Activated CD4-positive, alpha-beta T cell treated with anti-CD3 and anti-CD28 coated beads for 1 hour (primary cell): ENCODE measurements at places on chromosomes 1 and 21.

- DNase-seq: no peak
Measured at GRCh38 chr1:184881941-184882913, 92.1 kb downstream of the NIBAN1 start.

DNA sequence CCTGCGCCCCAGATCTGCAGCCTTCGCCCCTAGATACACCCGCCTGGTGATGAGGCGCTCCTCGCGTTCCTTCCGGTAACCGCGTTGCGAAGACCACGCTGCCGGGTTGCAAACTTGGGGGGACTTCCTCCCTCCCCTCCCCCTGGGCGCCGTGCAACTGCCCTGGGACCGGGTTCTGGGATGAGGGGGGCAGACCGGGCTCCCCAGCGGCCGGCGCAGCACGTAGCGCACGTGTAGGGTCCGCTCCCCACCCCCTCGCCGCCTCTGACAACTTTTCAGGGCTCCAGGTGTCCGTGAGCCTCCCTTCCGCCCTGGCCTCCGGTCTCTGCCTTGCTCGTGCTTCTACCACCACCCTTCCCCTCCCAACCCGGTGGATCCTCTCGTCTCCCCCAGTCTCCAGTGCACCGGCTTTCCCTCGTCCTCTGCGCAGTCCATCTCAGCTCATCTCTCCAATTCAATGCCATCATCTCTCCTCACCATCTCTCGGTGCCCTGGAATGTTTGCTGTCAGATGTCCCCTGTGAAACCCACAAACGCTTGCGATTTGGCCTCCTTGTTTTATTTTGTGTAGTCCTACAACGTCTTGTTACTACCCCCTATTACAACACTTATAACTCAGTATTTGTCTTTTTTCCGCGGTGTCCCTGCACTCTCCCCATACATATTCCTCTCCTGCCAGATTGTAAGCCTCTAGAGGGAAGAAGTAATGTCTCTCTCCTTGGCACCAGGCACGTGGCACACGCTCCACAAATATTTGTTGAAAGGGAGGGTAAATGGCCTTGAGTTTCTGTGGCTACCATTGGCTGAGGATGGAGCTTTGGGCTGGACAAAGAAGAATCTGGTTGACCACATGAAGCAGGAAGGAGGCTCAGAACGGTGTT lies 782 bp downstream of the PCAT6 start:
- DNase-seq: no peak

- DNase-seq: no peak
Measured at GRCh38 chr1:22755641-22756040, 45.0 kb downstream of the EPHB2 start.

DNA sequence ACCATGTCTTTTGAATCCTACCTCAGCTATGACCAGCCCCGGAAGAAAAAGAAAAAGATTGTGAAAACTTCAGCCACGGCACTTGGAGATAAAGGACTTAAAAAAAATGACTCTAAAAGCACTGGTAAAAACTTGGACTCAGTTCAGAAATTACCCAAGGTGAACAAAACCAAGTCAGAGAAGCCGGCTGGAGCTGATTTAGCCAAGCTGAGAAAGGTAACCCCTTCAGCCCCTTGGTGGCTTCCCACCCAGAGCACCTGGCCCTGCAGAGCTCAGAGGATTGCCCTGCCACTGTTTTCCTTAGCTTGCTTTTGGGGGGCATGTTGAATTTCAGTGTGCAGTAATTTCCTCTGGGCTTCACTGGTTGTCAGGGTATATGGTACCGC lies 8.5 kb downstream of the ELOA start:
- DNase-seq: no peak

DNA sequence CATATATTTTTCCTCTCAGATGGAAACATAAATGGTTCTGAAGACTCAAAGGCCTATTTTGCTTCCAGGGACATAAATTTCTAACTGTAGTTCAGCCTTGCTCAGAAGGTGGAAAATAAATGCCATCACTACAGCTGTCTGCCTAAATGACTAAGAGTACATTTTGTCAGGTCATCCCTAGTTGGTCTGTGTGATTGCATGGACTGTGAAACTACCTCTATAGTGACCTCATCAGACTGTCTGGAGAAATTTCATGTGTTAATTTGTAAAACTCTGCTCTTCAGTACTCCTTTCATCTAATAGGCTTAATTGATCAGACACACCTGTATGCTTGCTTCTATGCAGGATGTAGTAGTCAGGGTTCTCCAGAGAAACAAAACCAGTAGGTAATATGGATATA lies 886.9 kb downstream of the AMY1C start:
- DNase-seq: no peak

DNA sequence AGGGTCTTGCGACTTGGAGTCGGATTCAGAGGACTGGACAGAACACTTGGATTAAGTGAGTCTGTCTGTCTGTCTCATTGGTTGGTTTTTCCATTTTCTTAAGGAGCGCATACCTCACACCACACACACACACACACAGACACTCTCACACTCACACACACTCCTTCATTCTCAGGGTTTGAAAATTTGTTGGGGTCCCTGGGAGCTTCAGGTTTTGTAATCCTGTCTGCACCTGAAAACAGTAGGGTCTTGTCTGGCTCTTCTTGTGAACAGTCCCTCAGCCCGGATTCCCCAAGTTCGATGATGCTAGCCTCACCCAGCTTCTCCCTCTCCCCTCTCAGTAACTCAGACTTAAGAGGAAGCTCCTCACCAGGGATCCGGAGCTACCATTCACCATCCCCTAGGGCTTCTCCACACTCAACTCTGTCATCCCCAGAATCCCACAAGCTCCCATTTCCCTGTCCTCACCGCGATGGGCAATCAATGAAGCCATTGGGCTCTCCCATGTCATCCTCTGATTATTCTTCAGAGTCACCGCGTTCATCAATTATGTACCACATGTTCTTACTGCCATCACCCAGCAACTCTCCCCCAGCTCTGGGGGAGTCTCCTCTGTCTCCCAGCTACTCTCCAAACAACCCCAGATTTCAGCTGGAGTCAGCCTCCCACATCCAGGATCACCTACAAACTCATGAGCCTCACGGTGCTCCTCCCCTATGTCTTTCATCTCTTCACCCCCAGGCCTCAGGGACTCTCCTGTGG lies 1530.9 kb upstream of the TPTE start:
- no peak for DNase-seq

GRCh38 chr1:175840787-175841186 lies 97.4 kb upstream of the TNR start:
- DNase-seq: no peak

DNA sequence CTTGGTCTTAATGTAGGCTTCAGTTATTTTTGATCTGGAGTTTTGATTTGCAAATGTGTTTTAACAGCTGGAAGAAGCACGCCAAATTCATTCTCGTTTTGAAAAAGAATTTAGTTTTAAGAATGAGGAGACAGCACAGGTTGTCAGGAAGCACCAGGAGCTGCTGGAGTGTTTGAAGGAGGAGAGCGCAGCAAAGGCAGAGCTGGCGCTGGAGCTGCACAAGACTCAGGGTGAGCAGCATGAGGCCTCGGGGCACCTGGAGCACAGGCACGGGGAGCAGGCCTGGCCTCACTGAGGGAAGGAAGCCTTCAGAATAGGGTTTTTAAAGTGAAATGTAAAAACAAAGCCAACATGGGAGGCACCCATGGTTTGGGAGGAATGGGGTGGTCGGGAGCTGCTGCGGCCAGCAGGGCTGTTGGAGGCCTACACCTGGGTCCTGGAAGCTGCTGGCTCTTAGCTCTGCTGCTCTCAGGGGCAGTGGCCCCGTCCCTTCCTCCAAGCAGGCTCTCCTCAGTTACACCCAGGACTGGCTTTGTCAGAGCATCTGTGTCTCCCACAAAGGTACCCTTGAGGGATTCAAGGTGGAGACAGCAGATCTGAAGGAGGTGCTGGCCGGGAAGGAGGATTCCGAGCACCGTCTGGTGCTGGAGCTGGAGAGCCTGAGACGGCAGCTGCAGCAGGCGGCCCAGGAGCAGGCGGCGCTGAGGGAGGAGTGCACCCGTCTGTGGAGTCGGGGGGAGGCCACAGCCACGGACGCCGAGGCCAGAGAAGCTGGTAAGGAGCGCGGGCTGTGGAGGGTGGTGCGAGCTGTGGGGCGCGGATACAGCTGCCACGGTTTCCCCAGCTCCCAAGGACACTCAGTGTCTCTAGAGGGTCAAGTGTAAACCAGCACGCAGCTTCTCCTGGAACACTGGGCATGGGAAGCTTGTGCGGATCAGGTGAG lies 66.9 kb downstream of the PCNT start:
- no peak for DNase-seq

DNA sequence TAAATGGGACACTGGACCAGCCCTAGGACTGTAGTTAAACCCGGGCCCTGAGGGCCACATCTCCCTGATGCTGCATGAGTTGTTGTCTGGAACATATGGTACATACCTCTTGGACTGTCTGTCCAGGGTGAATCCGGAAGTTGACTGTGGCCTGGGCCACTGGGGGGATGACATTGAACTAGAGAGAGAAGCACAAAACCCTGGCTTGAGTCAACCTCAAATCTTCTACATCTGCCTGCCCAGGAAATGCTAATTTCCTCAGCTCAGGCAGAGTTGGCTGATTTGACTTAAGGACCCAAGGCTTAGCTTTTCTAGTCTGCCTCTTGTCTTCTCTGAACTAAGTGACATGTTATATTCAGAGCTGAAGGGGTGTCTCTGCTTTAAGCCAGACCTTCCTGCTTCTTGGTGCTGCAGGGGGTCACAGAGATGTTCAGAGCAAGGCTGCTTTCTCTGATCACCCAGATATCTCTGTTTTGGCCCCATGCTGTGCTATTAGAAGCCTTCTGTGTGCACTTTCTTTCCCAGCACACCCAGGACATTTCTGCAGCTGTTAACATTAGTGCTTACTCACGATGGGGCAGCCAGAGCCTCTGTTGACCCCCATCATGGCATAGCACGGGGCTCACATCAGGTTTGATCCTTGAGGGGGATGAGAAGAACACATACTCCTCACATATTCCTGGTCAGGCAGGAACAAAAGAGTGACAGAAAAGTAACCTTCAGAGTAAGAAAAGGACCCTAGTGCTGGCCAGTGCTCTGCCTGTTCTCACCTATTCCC lies 9.6 kb downstream of the PM20D1 start:
- DNase-seq: no peak

DNA sequence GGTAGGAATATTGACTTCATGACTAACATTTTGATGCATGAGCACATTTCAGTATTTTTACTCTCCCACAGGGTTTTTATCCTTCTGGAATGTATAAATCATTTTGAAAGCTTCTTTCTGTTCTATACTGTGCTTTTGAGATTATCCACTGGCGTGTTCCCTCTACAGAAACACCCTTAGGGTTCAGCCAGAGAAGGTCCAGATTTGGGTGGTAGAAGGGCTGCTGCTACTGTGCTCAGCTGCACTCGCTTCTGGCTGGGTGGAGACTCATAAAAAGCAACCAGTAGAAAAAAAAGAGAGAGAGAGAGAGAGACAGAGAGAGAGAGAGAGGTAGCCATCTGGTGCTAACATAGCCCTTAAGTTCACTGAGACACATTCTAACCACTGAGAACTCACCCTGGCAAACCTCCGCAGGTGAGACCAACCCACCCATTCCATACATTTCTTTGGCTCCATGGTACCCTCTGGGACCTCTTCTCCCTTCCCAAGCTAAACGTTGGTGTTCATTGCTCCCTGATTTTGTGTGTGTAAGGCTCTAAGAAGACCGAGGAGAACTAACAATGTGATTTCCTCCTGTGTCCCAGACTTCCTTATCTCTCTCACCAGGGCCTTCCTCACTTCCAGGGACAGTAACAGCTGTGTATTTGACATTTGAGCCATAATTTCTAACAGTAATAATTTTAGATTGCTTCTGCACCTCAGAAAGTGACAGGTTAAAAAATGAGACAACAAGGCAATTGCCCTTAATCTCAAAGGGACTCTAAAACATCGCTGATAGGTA lies 7.2 kb downstream of the APCS start:
- DNase-seq: no peak

DNA sequence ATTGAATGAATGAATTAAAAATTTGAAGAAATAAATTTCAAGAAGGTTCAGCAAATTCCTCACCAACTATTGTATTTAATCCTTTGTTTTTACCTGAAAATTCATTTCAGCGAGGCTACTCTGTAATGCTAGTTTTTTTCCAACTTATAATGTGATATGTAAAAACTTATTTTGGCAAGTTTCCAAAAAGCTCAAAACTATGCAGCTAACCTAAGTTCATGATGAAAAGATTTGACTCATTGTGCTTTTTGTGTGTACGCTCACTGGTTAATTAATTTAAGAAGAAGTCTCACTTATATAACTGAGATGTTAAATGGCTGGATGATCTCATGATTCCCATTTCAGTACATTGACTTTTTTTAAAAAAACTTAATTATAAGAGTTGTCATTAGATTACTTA lies 196.0 kb upstream of the SAMSN1 start:
- DNase-seq: no peak

GRCh38 chr1:225657462-225657989 lies 4.6 kb upstream of the ENAH start:
- no peak for DNase-seq

DNA sequence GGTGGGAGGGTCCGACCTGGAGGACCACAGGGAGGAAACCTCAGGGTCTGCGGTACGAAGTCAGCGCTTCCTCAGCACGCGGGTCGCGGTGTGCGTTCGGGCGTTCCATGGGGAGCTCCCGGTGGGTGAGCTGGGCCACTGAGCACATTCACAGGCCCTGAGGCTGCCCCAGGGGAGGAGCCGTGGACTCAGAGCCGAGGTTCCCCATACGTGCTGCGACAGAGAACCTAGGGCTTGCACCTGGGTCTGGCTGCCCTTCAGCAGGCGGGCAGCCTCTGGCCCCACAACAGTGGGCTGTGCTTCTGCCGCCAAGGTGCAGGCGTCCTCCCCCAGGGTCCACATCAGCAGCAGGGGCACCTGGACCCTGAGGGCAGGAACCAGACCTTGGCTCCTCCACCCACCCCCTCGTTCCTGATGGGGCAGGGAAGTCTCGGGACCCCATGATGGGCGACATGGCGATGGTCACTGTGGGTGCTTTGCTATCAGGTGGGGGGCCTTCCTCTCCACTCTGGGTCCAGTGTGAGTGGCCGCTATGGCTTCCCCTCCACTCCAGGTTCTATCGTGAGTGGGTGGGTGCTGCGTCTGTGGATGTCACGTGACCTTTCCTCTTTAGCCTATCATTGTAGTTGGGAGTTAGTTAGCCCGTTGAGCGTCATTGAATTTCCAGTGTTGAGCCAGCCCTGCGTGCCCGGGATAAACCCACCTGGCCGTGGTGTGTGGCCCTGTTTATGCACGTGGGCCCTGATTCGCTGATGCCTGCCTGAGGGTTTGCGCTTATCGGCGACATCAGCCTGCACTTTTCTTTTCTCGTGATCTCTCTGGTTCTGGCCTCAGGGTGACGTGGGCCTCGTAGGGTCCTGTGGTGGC lies 27.9 kb downstream of the FTCD start:
- no peak for DNase-seq

GRCh38 chr1:86429835-86430234 lies 5.9 kb downstream of the CLCA2 start:
- DNase-seq: no peak

DNA sequence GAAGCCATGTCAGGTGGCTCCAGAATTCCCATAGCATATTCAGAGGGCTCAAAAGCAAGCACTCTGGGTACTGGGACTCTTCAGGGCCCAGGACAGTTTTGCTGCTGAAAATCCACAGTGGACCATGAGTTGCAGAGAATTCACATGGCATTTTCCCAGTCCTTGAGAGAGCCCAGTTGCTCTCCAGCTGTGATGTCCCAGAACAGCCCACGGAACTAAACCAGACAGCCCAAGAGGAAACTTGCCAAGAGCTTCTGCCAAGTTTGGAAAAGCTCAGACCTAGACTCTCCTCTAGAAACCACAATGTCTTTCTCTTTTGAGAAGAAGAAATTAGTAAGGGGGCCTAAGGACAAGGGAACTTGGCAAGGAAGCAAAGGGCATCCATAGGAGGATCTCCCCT lies 69.4 kb downstream of the RGS2 start:
- no peak for DNase-seq
